ENCODE measurements at places on chromosomes 5 and 9.

GRCh38 chr9:121071370-121071755 is 3.4 kb upstream of the CNTRL start:
- no peak for DNase-seq
- no peak overlapping the region for H3K4me3 ChIP-seq
- H3K27me3 ChIP-seq, result no peaks in the 10 kb centered on the region
- H3K27ac ChIP-seq, result no peak overlapping the region

- peaks cover 31% of the 10 kb centered on the region for H3K4me1 ChIP-seq
- no peak overlapping the region for H3K4me3 ChIP-seq
- no peaks in the 10 kb centered on the region for H3K27me3 ChIP-seq
- H3K36me3 ChIP-seq, result no peaks in the 10 kb centered on the region
Measured at GRCh38 chr5:36029914-36030313, 36.8 kb downstream of the UGT3A2 start.

GRCh38 chr5:98308960-98309359 is 464.5 kb upstream of the RGMB start:
- H3K4me3 ChIP-seq, result peak overlapping the region; percentile 35
- DNase-seq, result no peak
- peak overlapping the region; percentile 100 for H3K27ac ChIP-seq
- no peaks in the 10 kb centered on the region for H3K36me3 ChIP-seq
- H3K4me1 ChIP-seq, result peaks cover 34% of the 10 kb centered on the region

GRCh38 chr5:132389585-132390286 is 20.2 kb downstream of the SLC22A5 start:
- no peaks in the 10 kb centered on the region for H3K27me3 ChIP-seq
- peaks cover 26% of the 10 kb centered on the region for H3K4me1 ChIP-seq
- DNase-seq, result no peak
- H3K4me3 ChIP-seq, result no peak overlapping the region

GRCh38 chr9:68547417-68547816 is 6.7 kb upstream of the TMEM252 start:
- no peak overlapping the region for H3K4me3 ChIP-seq
- DNase-seq, result no peak
- no peaks in the 10 kb centered on the region for H3K36me3 ChIP-seq
- no peaks in the 10 kb centered on the region for H3K4me1 ChIP-seq
- H3K27me3 ChIP-seq, result no peaks in the 10 kb centered on the region

- DNase-seq, result no peak
- H3K27me3 ChIP-seq, result no peaks in the 10 kb centered on the region
- peak overlapping the region; percentile 2 for H3K4me3 ChIP-seq
- H3K36me3 ChIP-seq, result no peaks in the 10 kb centered on the region
- peaks cover 18% of the 10 kb centered on the region for H3K4me1 ChIP-seq
Measured at GRCh38 chr9:4301971-4302427, 2.1 kb upstream of the GLIS3 start.

GRCh38 chr9:1210954-1211353 is 160.8 kb downstream of the DMRT2 start:
- DNase-seq, result no peak
- no peaks in the 10 kb centered on the region for H3K4me1 ChIP-seq
- H3K27ac ChIP-seq, result no peak overlapping the region
- no peaks in the 10 kb centered on the region for H3K27me3 ChIP-seq

DNA sequence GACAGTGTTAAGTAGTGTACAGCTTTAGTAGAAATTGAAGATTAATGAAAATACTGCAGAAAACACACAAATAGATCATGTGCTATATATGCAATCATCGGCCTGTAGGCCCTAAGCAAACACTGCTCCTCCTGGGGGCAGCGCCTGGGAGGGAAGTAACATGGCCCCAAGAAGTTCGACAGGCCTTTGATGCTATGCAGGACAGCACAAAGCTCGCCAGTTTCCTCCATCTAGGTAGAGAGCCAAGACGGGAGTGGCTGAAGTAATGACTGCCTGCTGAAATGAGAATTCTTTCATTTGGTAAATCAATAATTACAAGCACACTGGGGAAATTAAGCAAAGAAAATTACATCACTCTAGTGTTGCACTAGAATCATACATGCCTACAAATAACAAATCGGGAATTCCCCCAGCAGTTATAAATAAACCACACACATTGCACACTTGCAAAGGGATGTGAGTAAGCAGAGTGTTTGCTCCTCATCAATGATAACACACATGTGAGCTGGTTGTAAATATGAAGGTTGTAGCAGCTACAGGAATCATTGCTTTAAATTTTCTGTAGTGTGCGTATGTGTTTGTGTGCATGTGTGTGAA is 219.9 kb upstream of the NFIL3 start:
- no peak for DNase-seq
- no peaks in the 10 kb centered on the region for H3K36me3 ChIP-seq
- no peaks in the 10 kb centered on the region for H3K27me3 ChIP-seq
- H3K4me1 ChIP-seq, result no peaks in the 10 kb centered on the region
- no peak overlapping the region for H3K27ac ChIP-seq
- no peak overlapping the region for H3K4me3 ChIP-seq

GRCh38 chr9:79213417-79214125 is 358.2 kb upstream of the TLE4 start:
- no peaks in the 10 kb centered on the region for H3K36me3 ChIP-seq
- peaks cover 4% of the 10 kb centered on the region for H3K4me1 ChIP-seq
- H3K4me3 ChIP-seq, result no peak overlapping the region

DNA sequence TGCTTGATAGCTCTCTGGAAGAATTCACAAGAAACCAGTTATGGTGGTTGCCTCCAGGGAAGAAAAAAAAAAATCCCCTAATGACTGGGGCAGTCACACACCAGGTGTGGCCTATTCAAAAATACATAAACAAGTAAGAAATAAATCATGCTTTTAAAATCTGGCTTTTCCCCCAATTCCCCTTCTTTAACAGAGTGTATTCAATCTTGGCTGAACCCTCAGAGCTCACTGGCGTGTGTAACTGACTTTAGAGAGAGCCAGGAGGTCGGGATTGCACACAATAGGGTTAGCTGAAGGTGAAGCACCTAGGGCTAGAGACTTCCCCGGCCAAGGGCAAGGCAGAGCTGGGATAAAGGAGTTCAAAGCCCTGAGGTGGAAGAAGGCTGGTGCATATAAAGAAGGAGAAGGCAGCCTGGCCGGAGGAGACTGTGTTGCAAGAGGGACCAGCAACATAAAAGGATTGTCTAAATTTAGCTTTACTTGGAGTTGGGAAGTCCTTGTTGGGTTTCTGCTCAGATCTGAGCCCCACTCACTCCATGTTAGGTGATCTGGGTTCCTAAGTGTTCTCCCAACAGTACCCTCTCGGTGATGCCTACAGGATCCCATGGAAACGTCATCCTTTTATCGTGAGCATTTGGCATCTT is 19.7 kb downstream of the FNBP1 start:
- H3K27me3 ChIP-seq, result no peaks in the 10 kb centered on the region
- DNase-seq, result no peak
- H3K4me1 ChIP-seq, result no peaks in the 10 kb centered on the region
- no peaks in the 10 kb centered on the region for H3K36me3 ChIP-seq
- no peak overlapping the region for H3K27ac ChIP-seq

- no peak overlapping the region for H3K4me3 ChIP-seq
- no peak overlapping the region for H3K27ac ChIP-seq
- no peak for DNase-seq
- no peaks in the 10 kb centered on the region for H3K4me1 ChIP-seq
- no peaks in the 10 kb centered on the region for H3K36me3 ChIP-seq
Measured at GRCh38 chr5:57166276-57166675, 7.6 kb upstream of the GPBP1 start.

- DNase-seq, result no peak
- H3K4me3 ChIP-seq, result no peak overlapping the region
- H3K27me3 ChIP-seq, result no peaks in the 10 kb centered on the region
- H3K27ac ChIP-seq, result no peak overlapping the region
- H3K4me1 ChIP-seq, result no peaks in the 10 kb centered on the region
Measured at GRCh38 chr5:80757290-80757689, 102.5 kb upstream of the DHFR start.

GRCh38 chr9:96551403-96551802 is 68.2 kb downstream of the CDC14B start:
- H3K27me3 ChIP-seq, result no peaks in the 10 kb centered on the region
- no peak overlapping the region for H3K27ac ChIP-seq
- no peak for DNase-seq

DNA sequence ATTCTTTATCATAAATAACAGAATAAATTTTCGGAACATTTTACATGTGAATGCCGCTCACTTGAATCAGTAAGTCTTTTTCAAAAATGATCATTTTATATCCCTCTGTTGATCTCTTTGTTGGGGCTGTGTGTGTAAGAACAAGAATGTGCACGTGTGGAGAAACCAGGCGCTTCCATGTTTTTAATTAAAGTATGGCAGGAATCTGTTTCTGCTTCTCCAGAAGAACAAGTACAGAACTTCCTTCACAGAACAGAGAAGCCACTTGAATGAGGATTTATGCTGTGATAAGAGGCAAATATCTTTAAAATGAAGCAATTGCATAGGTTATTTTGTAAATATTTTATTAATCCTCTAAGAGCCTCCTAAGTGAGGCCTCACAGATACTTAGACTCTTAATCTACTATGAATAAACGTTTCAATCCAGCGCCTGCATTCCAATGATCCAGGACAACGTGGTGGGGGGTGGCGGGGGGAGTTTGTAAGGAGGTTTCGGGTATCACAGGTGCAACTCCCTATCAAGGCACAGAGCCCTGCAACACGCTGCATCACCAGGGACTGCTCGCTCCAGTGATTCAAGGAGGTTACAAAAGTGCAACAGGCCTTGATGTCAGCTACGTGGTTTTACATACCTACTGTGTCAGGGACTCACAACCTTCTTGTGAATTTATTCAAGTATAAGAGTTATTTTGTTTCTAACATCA is 409.2 kb downstream of the BNC2 start:
- no peaks in the 10 kb centered on the region for H3K27me3 ChIP-seq
- no peak overlapping the region for H3K27ac ChIP-seq
- no peak for DNase-seq
- no peak overlapping the region for H3K4me3 ChIP-seq

GRCh38 chr9:110432253-110432652 is 94.6 kb upstream of the TXNDC8 start:
- H3K36me3 ChIP-seq, result no peaks in the 10 kb centered on the region
- no peak for DNase-seq
- no peaks in the 10 kb centered on the region for H3K4me1 ChIP-seq
- H3K4me3 ChIP-seq, result no peak overlapping the region

- no peaks in the 10 kb centered on the region for H3K36me3 ChIP-seq
- H3K4me1 ChIP-seq, result no peaks in the 10 kb centered on the region
- H3K27me3 ChIP-seq, result no peaks in the 10 kb centered on the region
- DNase-seq, result no peak
- H3K27ac ChIP-seq, result no peak overlapping the region
Measured at GRCh38 chr5:132020568-132021339, 9.3 kb upstream of the ACSL6 start.

- no peak overlapping the region for H3K4me3 ChIP-seq
- DNase-seq, result no peak
- peaks cover 4% of the 10 kb centered on the region for H3K27me3 ChIP-seq
Measured at GRCh38 chr5:43314724-43315123, 1.5 kb upstream of the HMGCS1 start.

DNA sequence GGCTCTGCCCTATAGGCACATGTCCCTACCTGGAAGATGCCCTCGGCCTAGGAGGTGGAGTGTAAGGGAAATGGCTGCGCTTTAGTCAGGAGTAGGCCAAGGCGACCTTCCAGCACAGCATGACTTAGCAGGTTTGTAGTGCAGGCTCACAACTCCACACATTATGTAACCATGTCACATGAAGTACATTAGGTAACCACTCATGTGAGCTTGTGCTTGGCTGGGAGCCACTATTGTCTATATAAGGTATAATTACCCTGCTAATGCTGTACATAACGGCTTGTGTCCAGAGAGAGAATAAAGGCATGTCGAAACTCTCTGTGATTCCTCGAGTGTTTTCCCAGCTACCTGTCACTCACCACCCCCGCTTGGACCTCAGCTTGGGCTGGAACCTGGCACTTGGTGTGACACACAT is 74.9 kb downstream of the CAMK4 start:
- H3K36me3 ChIP-seq, result no peaks in the 10 kb centered on the region
- H3K27me3 ChIP-seq, result no peaks in the 10 kb centered on the region
- no peak overlapping the region for H3K4me3 ChIP-seq
- H3K27ac ChIP-seq, result no peak overlapping the region

DNA sequence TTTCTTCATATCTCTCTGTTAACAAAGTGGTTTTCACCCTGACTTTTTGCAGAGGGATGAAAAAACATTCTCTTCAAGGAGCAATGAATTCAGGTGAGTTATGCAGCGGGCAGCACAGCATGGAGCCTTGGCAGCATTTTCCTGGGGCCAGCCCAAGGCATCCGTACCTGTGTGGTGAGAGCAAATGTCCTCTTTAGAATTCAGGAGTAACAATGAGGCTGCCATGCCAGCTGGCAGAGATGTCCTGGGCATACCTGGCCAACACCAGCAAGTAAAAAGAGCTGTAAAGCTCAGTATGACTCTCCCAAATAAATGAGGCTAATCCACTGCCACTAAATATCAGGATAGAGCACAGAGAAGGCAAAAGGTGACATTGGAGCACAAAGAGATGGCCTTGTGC is 277.6 kb upstream of the TRPC7 start:
- no peak overlapping the region for H3K4me3 ChIP-seq
- H3K27ac ChIP-seq, result no peak overlapping the region
- no peaks in the 10 kb centered on the region for H3K36me3 ChIP-seq
- no peak for DNase-seq
- peaks cover 5% of the 10 kb centered on the region for H3K27me3 ChIP-seq

DNA sequence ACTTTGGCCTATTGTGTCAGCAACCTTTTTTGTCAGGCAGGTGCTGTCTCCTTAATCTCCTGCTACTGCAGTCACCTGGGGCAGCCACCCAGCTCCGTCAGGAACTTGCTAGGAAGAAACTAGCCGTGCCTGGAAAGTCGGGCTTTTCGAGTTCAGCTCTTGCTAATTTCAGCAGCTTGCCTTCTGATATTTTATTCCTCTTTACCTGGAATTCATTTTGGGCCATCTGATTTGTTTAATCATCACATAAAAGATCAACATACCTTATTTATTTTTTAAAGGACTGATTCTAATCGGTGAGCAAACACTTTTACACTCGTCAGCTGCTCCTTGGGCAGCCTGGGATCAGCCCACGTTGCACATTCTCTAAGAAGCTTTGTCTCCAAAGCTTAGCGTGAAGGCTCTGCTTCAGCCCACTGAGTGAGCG is 42.2 kb downstream of the PRLR start:
- no peak overlapping the region for H3K4me3 ChIP-seq
- no peak for DNase-seq
- no peaks in the 10 kb centered on the region for H3K4me1 ChIP-seq
- H3K27ac ChIP-seq, result no peak overlapping the region
